ENCODE measurements at places on chromosomes 12 and 14. TPM values are rescaled to one million over a fixed set of nuclear protein-coding genes. Genes with fewer than 3 reads are reported as not detected.
A peak's percentile ranks its signal among the peaks of the same experiment; 100 is the strongest.

DNA sequence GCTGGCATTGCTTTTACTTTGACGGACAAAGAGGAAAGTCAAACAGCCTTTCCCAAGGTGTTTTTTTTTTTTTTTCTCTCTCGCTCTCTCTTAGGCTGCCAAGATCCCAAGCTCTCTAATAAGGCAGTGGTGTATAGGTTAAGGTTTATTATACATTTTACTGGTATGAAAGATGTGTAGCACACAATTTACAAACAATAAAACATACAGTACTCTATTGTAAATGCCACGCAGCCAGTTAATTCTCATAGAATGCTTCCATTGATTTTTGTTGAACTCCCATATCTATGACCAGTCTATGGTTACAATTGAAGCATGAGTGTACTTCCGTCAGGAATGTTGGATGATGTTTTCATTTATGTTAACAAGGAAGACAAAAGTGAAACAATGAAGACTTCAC is 106.4 kb upstream of the GSC start:
- no peak overlapping the region for H3K27ac ChIP-seq
- H3K27me3 ChIP-seq = no peaks in the 10 kb centered on the region
- H3K4me3 ChIP-seq = no peak overlapping the region
- no peak for DNase-seq
- no peaks in the 10 kb centered on the region for H3K4me1 ChIP-seq

The TEX22 gene
- total RNA-seq = 0.86 TPM

The CFAP251 gene
- 1.2 TPM for total RNA-seq

The DBX2 gene
- not detected for total RNA-seq

- H3K36me3 ChIP-seq = no peaks in the 10 kb centered on the region
- peaks cover 18% of the 10 kb centered on the region for H3K4me1 ChIP-seq
- DNase-seq = no peak
- H3K27me3 ChIP-seq = no peaks in the 10 kb centered on the region
- H3K27ac ChIP-seq = peak overlapping the region; percentile 6
Measured at GRCh38 chr14:52048116-52048515, 20.7 kb downstream of the NID2 start.

GRCh38 chr12:5953835-5954586 is 9.0 kb upstream of the ANO2 start:
- H3K27me3 ChIP-seq = no peaks in the 10 kb centered on the region
- H3K4me3 ChIP-seq = no peak overlapping the region
- H3K27ac ChIP-seq = no peak overlapping the region
- H3K4me1 ChIP-seq = no peaks in the 10 kb centered on the region

The RND1 gene
- 5.2 TPM for total RNA-seq

- no peaks in the 10 kb centered on the region for H3K27me3 ChIP-seq
- DNase-seq = peak; percentile 29
- no peaks in the 10 kb centered on the region for H3K36me3 ChIP-seq
- H3K4me3 ChIP-seq = no peak overlapping the region
- peaks cover 60% of the 10 kb centered on the region for H3K4me1 ChIP-seq
Measured at GRCh38 chr14:67265131-67265530, 23.9 kb downstream of the PALS1 start.

DNA sequence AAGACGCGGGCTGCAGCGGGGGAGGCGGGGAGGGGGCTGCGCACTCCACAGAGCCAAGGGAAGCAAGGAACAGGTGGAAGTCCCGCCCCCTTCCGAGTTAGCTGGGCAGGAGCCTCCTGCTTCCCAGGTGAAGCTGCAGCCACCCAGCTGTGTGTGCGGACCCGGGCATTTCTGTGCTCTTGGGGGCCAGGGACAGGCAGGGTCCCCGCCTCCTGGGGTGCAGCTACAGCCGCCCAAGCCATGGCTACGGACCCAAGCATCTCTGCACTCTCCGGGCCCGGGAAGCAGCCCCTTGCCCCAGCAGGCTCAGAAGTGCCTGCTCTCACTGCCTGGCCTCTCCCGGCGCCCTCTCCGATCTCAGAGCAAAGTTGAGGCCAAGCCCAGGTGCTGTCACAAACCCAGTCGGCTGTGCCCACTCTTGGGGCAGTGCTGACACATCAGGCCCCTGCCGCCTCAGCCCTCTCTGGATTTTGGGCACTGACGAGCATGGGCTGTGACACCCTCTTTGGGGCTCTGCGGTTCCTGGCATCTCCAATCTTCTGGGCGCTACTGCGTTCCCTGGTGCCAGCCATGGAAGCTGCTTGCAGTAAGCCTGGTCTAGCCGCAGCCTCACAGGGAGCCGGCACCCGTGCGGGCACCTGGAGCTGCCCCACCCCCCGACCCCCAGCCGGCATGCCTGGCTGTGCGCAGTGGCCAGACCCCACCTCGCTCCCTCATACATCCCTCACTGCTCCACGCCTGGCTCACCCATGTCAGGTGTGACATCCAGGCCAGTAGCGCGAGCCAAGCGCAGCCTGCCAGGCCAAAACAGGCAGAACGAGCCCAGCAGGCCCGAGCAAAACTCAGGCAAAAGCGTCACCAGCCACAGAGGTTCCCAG is 8.5 kb upstream of the MGAT4C start:
- no peak overlapping the region for H3K27ac ChIP-seq
- peak overlapping the region; percentile 36 for H3K4me3 ChIP-seq
- H3K36me3 ChIP-seq = no peaks in the 10 kb centered on the region
- DNase-seq = peak; percentile 27
- no peaks in the 10 kb centered on the region for H3K4me1 ChIP-seq

The WDHD1 gene
- 25.5 TPM for total RNA-seq

The SERPINA9 gene
- total RNA-seq = not detected

DNA sequence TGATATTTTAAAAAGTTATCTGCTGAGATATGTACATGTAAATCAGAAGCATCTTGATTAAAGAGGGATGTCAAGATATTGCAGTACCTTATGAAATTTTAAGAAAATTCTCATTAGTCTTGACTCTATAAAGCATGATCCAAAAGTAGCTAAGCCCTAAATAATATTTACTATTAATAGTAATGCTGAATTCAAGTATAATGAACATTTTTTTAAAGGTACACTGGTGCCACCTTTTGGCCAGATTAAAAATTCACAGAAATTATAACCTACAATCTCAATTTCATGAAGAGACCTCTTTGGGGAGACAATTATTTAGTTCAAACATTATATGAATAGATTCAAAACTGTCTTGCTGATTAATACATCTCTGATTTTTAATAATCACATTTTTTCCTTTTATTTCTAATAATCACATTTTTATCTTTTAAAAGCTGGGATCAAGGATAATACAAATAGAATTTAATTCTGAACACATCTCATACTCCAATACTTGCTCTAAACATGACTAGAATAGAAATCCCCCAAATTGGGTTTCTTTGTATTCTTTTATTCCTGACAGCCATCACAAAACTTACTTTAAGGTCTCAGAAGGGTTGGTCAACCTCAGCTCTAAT is 13.4 kb downstream of the AKAP5 start:
- no peaks in the 10 kb centered on the region for H3K36me3 ChIP-seq
- H3K4me1 ChIP-seq = peaks cover 9% of the 10 kb centered on the region
- no peak overlapping the region for H3K27ac ChIP-seq
- no peak for DNase-seq
- no peak overlapping the region for H3K4me3 ChIP-seq
- H3K27me3 ChIP-seq = no peaks in the 10 kb centered on the region

DNA sequence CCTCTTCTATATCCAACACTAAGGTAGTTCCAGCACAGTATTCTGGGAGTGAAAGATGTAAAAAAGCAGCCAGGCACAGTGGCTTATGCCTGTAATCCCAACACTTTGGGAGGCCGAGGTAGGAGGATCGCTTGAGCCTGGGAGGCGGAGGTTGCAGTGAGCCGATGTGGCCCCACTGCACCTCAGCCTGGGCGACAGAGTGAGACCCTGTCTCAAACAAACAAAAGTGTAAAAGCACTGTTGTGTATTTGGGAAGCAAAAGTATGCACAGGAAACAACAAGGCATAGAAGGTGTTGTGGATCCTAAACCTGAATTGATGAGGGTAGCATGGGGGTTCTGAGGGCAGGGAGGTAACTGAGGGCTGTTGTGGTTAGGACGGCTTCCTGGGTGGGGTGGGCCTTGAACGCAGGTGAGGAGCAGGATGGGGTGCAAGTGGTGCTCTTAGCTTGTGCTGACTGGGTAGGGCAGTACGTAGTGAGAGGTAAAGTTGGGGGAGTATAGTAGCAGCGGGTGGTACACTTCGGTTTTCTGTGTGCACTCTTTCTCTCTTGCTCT is 64.2 kb downstream of the RASSF3 start:
- peak overlapping the region; percentile 48 for H3K27ac ChIP-seq
- no peaks in the 10 kb centered on the region for H3K27me3 ChIP-seq
- no peak for DNase-seq
- no peak overlapping the region for H3K4me3 ChIP-seq
- peaks cover 55% of the 10 kb centered on the region for H3K4me1 ChIP-seq

The MYF5 gene
- not detected for total RNA-seq

The CLMN gene
- 5.2 TPM for total RNA-seq

- no peak overlapping the region for H3K4me3 ChIP-seq
- peaks cover 4% of the 10 kb centered on the region for H3K4me1 ChIP-seq
- H3K27me3 ChIP-seq = no peaks in the 10 kb centered on the region
- no peak for DNase-seq
- H3K36me3 ChIP-seq = no peaks in the 10 kb centered on the region
Measured at GRCh38 chr12:132591107-132591935, 19.1 kb downstream of the LRCOL1 start.

The PLEKHG7 gene
- total RNA-seq = 0.12 TPM

The GLIPR1L2 gene
- total RNA-seq = not detected

- no peaks in the 10 kb centered on the region for H3K27me3 ChIP-seq
- no peaks in the 10 kb centered on the region for H3K36me3 ChIP-seq
- peaks cover 2% of the 10 kb centered on the region for H3K4me1 ChIP-seq
- H3K4me3 ChIP-seq = no peak overlapping the region
- no peak for DNase-seq
- no peak overlapping the region for H3K27ac ChIP-seq
Measured at GRCh38 chr12:47739979-47740378, 14.7 kb upstream of the ENDOU start.

The CLECL1 gene
- not detected for total RNA-seq

DNA sequence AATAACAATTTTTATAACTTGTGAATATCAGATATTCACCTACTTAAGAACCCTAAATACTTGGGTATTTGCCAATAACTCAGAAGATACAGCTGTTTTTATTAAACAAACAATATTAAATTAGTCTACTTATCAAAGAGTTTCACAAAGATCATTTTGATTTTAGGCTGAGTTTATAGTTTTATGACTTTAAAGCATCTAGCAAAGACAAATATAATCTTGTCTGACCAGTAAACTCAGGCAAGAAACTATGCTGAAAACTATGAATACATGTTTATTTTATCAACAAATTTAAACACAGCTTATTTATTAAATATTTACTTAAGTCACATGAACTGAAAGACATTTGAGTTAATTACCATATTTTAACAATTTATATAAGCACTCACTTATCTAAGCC is 18.5 kb upstream of the SERPINA1 start:
- peaks cover 13% of the 10 kb centered on the region for H3K4me1 ChIP-seq
- no peaks in the 10 kb centered on the region for H3K36me3 ChIP-seq
- no peaks in the 10 kb centered on the region for H3K27me3 ChIP-seq

Measured in Caco-2 (cell line).